ENCODE measurements at places on chromosomes 3 and 15. TPM values are rescaled to one million over a fixed set of nuclear protein-coding genes. Genes with fewer than 3 reads are reported as not detected.

Gene C3orf80
- total RNA-seq, result 0.25 TPM

Gene NR2E3
- total RNA-seq, result not detected

Gene GOLGA8N
- 0.62 TPM for total RNA-seq

Gene GOLGA6D
- not detected for total RNA-seq

Gene C2CD4A
- total RNA-seq, result not detected

Gene MUSTN1
- not detected for total RNA-seq

Gene IDH3A
- 68.5 TPM for total RNA-seq

Gene STRC
- total RNA-seq, result not detected

Gene HGD
- not detected for total RNA-seq

Gene TGM4
- total RNA-seq, result not detected

Gene CELSR3
- total RNA-seq, result 4.6 TPM

Gene RAB6B
- 4.3 TPM for total RNA-seq

Gene SAXO2
- not detected for total RNA-seq

Gene SCN5A
- total RNA-seq, result not detected

Gene FOXL2
- total RNA-seq, result not detected

Gene PRSS50
- total RNA-seq, result not detected

Gene MEX3B
- total RNA-seq, result not detected

Gene ENTPD3
- total RNA-seq, result not detected

Gene ITPR1
- 10.2 TPM for total RNA-seq

Gene PTX3
- 5.4 TPM for total RNA-seq

Gene STX19
- not detected for total RNA-seq
